ENCODE measurements at places on chromosomes 7 and 10. TPM values are rescaled to one million over a fixed set of nuclear protein-coding genes. Genes with fewer than 3 reads are reported as not detected.

Gene C10orf53
- not detected for total RNA-seq

Gene IDE
- total RNA-seq, result 21.3 TPM

Gene CALCR
- not detected for total RNA-seq

Gene TEX47
- total RNA-seq, result not detected

Gene OPTN
- total RNA-seq, result 120 TPM

Gene PRSS37
- total RNA-seq, result not detected

Measured in subcutaneous adipose tissue (tissue), 4 donors.